Progenitor cell of endocrine pancreas (in vitro differentiated cells): ENCODE measurements at places on chromosomes 5 and 9. TPM values are rescaled to one million over a fixed set of nuclear protein-coding genes. Genes with fewer than 3 reads are reported as not detected.

TMEM252 gene
- total RNA-seq: not detected in 2 replicates

PHF24 gene
- total RNA-seq: 0.29 and 0.38 TPM in 2 replicates

GARIN3 gene
- total RNA-seq: not detected in 2 replicates

PAEP gene
- not detected in 2 replicates for total RNA-seq

TTC16 gene
- total RNA-seq: 0.07 TPM in 1 of 2 replicates, not detected in the other

PLPP7 gene
- 3.6 TPM in 2 replicates for total RNA-seq

SHLD3 gene
- total RNA-seq: 4.0 and 4.2 TPM in 2 replicates

GNA14 gene
- 0.14 and 0.31 TPM in 2 replicates for total RNA-seq

LCP2 gene
- not detected in 2 replicates for total RNA-seq

PDLIM4 gene
- 14.3 and 14.7 TPM in 2 replicates for total RNA-seq

DNA sequence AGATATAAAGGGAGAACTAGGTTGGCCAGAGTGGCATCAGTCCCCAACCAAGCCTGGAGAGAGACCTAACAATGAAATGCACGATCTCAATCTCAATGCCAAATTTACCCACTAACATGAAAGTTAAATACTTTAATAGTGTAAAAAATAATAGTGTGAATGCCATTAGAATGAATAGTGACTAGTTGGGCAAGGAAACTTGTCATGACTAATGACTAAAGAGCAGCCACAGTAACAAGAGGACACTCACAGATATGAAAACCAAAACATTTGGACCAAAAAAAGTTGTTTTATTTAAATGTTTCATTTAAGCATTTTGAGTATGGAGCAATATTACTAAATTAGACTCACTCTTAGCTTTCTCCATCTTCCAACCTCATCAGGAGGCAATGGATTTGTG, 1853.8 kb downstream of the EFNA5 start:
- H3K4me1 ChIP-seq: no peaks in the 10 kb centered on the region
- no peaks in the 10 kb centered on the region for H3K27me3 ChIP-seq
- H3K4me3 ChIP-seq: no peak overlapping the region
- no peak overlapping the region for H3K27ac ChIP-seq

DNA sequence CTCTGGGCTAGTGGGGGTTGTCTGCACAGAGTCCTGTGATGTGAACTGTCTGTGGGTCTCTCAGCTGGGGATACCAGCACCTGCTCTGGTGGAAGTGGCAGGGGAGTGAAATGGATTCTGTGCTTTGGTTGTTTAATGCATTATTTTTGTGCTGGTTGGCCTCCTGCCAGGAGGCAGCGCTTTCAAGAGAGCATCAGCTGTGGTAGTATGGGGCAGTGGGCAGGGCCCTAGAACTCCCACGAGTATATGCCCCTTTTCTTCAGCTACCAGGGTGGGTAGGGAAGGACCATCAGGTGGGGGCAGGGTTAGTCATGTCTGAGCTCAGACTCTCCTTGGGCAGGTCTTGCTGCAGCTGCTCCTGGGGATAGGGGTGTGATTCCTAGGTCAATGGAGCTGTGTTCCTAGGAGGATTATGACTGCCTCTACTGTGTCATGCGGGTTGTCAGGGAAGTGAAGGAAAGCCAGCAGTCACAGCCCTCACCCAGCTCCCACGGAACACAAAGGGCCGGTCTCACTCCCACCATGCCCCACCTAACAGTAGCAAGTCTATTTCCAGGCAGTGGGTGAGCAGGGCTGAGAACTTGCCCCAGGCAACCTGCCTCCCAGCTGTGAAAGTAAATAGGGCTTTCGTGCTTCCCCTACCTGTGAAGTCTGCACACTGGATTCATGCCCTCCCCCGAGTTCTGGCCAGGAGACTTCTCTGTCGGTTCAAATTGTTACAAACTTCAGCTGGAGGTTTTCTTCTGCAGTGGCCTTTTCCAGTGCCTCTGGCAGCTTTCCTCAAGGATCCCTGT, 25.7 kb upstream of the FAM81B start:
- H3K4me1 ChIP-seq: no peaks in the 10 kb centered on the region
- no peaks in the 10 kb centered on the region for H3K36me3 ChIP-seq
- no peaks in the 10 kb centered on the region for H3K27me3 ChIP-seq
- no peak overlapping the region for H3K4me3 ChIP-seq

GRCh38 chr5:75342836-75343235, 5.8 kb downstream of the HMGCR start:
- no peak for DNase-seq
- H3K4me3 ChIP-seq: no peak overlapping the region
- no peak overlapping the region for H3K27ac ChIP-seq
- peaks cover 35% of the 10 kb centered on the region for H3K4me1 ChIP-seq
- no peaks in the 10 kb centered on the region for H3K27me3 ChIP-seq
- peaks cover 18% of the 10 kb centered on the region for H3K36me3 ChIP-seq

DNA sequence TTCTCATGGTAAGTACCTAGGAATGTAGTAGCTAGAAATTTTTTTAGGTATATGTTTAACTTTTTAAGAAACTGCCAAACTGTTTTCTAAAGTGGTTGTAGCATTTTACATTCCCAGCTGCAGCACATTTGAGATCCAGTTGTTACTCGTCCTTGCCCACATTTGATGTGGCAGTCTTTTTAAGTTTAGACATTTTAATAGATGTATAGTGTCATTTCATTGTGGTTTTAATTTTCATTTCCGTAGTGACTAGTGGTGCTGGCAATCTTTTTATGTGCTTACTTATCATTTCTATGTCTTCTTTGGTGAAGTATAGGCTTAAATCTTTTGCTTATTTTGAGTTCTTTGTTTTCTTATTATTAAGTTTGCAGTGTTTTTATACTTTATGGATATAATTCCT, 171.6 kb downstream of the GAS1 start:
- no peak overlapping the region for H3K27ac ChIP-seq

- no peak for DNase-seq
- no peaks in the 10 kb centered on the region for H3K27me3 ChIP-seq
These were observed 77.3 kb downstream of the NFIB start for GRCh38 chr9:14236591-14236990.

DNA sequence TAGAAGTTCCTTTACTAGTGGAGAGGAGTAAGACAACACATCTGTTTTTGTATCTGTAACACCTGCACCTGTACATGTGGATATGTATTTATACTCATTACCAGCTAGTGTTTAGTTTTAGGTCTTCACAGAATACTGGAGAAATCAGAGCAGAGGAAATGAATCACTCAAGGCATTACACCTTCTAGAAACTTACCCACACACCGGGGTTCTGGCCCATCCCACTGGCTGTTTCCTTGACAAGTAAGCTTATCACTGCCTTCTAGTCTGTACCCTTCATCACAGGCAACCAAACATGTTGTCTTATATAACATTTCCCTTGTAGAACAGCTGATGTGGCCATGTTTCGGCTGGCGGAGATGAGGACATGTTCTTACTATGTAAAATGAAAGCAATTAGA, 76.7 kb downstream of the SVEP1 start:
- peaks cover 17% of the 10 kb centered on the region for H3K27me3 ChIP-seq
- no peak overlapping the region for H3K27ac ChIP-seq
- no peaks in the 10 kb centered on the region for H3K36me3 ChIP-seq

DNA sequence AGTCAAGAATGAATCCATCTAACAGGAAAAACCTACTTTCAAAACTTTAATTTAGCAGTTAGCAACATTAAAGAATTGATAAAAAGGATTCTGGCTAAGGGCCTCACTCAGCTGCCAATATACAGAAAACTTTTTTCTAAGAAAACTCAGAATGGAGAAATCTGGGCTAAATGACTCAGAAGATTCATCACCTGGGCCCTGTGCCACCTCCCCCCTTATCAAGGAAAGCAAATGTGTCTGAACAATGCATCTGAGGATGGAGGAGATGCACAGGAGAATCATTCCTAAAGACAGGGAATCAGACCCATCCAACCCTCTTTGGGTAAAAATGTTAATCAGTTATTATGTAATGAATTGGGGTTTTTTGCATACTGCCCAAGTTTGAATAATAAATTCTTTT, 592.0 kb upstream of the DMAC1 start:
- peaks cover 2% of the 10 kb centered on the region for H3K36me3 ChIP-seq
- no peak for DNase-seq
- no peak overlapping the region for H3K4me3 ChIP-seq
- H3K27me3 ChIP-seq: no peaks in the 10 kb centered on the region
- H3K4me1 ChIP-seq: peaks cover 14% of the 10 kb centered on the region
- H3K27ac ChIP-seq: no peak overlapping the region

- H3K4me1 ChIP-seq: peaks cover 18% of the 10 kb centered on the region
- H3K27ac ChIP-seq: no peak overlapping the region
- DNase-seq: no peak
- H3K27me3 ChIP-seq: no peaks in the 10 kb centered on the region
These were observed 657.5 kb upstream of the WWC1 start for GRCh38 chr5:167633931-167634341.

DNA sequence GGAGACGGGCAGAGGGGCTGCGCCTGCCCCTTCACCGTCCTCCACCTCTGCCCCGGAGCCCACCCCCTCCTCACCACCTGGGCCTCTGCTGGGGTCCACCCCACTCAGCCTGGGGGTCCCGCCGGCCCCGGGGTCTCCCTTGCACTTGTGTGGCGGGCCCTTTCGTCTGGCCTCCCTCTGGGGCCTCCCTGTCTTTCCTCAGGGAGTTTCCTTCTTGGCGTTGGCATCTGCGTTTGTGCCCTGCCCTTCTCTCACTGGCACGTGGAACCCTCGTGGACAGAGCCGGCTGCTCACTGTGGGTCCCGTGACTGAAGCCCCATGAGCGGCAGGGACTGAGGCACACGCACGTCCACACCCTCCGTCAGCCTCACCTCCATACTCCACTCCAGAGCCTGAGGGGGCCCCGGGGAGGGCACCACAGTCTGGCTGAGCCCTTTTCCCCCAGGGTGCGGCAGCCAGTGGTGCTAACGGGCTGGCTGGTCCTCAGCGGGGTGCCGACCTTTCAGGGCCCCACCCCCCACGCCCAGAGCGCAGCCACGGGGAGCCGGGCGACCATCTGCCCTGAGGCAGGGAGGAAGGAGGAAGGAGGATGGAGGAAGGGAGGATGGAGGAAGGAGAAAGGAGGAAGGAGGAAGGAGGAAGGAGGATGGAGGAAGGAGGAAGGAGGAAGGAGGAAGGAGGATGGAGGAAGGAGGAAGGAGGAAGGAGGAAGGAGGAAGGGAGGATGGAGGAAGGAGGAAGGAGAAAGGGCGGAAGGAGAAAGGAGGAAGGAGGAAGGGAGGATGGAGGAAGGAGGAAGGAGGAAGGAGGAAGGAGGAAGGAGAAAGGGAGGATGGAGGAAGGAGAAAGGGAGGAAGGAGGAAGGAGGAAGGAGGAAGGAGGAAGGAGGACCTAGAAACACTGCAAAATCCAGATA, 53.0 kb upstream of the NRARP start:
- peaks cover 12% of the 10 kb centered on the region for H3K36me3 ChIP-seq
- H3K27ac ChIP-seq: no peak overlapping the region
- DNase-seq: no peak
- no peak overlapping the region for H3K4me3 ChIP-seq

- no peak overlapping the region for H3K4me3 ChIP-seq
- H3K27ac ChIP-seq: no peak overlapping the region
- H3K36me3 ChIP-seq: peaks cover 7% of the 10 kb centered on the region
- peaks cover 2% of the 10 kb centered on the region for H3K4me1 ChIP-seq
- no peaks in the 10 kb centered on the region for H3K27me3 ChIP-seq
These were observed 30.7 kb downstream of the AOPEP start for GRCh38 chr9:94757158-94757557.

- no peak overlapping the region for H3K4me3 ChIP-seq
- H3K27me3 ChIP-seq: no peaks in the 10 kb centered on the region
- no peak for DNase-seq
- H3K27ac ChIP-seq: peak overlapping the region; percentile 73
- no peaks in the 10 kb centered on the region for H3K36me3 ChIP-seq
These were observed 11.1 kb upstream of the AQP3 start for GRCh38 chr9:33458444-33458843.

- H3K4me3 ChIP-seq: no peak overlapping the region
- DNase-seq: no peak
- H3K36me3 ChIP-seq: peaks cover 1% of the 10 kb centered on the region
- H3K4me1 ChIP-seq: no peaks in the 10 kb centered on the region
- no peaks in the 10 kb centered on the region for H3K27me3 ChIP-seq
- no peak overlapping the region for H3K27ac ChIP-seq
These were observed 15.0 kb downstream of the GLIPR2 start for GRCh38 chr9:36151316-36152210.

GRCh38 chr5:106827061-106827460, 843.7 kb downstream of the EFNA5 start:
- no peak overlapping the region for H3K27ac ChIP-seq
- no peaks in the 10 kb centered on the region for H3K36me3 ChIP-seq
- H3K27me3 ChIP-seq: no peaks in the 10 kb centered on the region
- no peaks in the 10 kb centered on the region for H3K4me1 ChIP-seq

- no peak overlapping the region for H3K4me3 ChIP-seq
- no peak for DNase-seq
- peaks cover 9% of the 10 kb centered on the region for H3K36me3 ChIP-seq
- no peaks in the 10 kb centered on the region for H3K4me1 ChIP-seq
- H3K27ac ChIP-seq: no peak overlapping the region
- H3K27me3 ChIP-seq: peaks cover 6% of the 10 kb centered on the region
These were observed 85.8 kb downstream of the MRPS27 start for GRCh38 chr5:72234265-72234700.
